ENCODE measurements at places on chromosomes 4 and X. TPM values are rescaled to one million over a fixed set of nuclear protein-coding genes. Genes with fewer than 3 reads are reported as not detected.

The SSX1 gene
- total RNA-seq: not detected

The GABRQ gene
- total RNA-seq: not detected

The RBM41 gene
- total RNA-seq: 14.6 TPM

The BEX4 gene
- total RNA-seq: 53.4 TPM

The CDKL5 gene
- total RNA-seq: 3.4 TPM

The GPR173 gene
- not detected for total RNA-seq

The GRK4 gene
- 6.4 TPM for total RNA-seq

The ZNF630 gene
- total RNA-seq: 3.1 TPM

GRCh38 chrX:73215246-73215645, 595 bp upstream of the NAP1L2 start:
- H3K27ac ChIP-seq: peak overlapping the region; percentile 72
- peaks cover 2% of the 10 kb centered on the region for H3K4me1 ChIP-seq
- peak overlapping the region; percentile 55 for H3K4me3 ChIP-seq
- H3K27me3 ChIP-seq: no peaks in the 10 kb centered on the region

GRCh38 chrX:69615779-69616456, at the start of gene EDA:
Gene EDA, plus strand, starts transcription at chrX:69616113.
- no peaks in the 10 kb centered on the region for H3K36me3 ChIP-seq
- no peak for DNase-seq
- H3K27ac ChIP-seq: no peak within 1 kb of the TSS
- peaks cover 3% of the 10 kb centered on the region for H3K27me3 ChIP-seq
- H3K4me1 ChIP-seq: peaks cover 5% of the 10 kb centered on the region

DNA sequence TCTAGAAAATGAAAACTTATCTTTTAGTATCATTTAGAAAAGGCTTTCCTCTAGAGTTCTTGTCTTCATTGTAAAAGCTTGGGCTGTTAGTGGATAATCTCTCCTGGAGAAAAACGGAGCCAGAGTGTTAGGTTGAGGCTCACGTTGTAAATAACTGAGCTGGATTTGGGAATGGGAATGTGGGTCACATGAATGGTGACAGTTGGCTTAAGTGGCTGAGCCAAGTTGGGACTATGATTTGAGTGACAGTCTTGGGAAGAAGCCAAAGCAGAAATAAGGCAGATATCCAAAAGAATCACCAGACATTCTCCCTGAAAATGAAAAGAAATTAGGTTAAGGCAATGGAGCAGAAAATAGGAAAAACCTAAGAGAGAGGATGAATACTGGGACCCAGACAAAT, 33.6 kb upstream of the PDGFC start:
- no peaks in the 10 kb centered on the region for H3K27me3 ChIP-seq
- H3K4me1 ChIP-seq: no peaks in the 10 kb centered on the region
- no peak overlapping the region for H3K27ac ChIP-seq
- H3K4me3 ChIP-seq: no peak overlapping the region
- no peak for DNase-seq

- H3K4me3 ChIP-seq: no peak overlapping the region
- H3K36me3 ChIP-seq: no peaks in the 10 kb centered on the region
- no peak overlapping the region for H3K27ac ChIP-seq
- DNase-seq: no peak
- no peaks in the 10 kb centered on the region for H3K27me3 ChIP-seq
Observed at GRCh38 chr4:7828793-7829301, 110.8 kb downstream of the AFAP1 start.

DNA sequence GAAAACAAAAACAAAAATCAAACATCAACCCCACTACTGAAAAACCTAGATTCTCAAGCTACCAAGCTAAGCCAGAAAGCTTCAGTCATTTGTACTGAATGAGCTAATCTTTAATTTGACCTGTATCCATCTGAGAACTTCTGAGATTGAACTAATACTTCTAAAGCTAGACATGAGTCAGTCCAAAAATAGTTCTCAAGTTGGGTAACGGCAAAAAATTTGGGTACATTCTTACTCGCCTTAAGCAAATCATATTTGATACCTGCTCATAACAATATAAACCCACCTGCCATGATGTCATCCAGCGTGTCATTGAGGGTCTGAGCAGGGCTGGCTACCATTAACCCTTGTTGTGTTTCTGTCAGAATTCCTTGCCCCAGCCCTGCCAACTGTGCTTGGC, 69.7 kb upstream of the COX18 start:
- no peak overlapping the region for H3K4me3 ChIP-seq
- H3K4me1 ChIP-seq: no peaks in the 10 kb centered on the region
- H3K27ac ChIP-seq: no peak overlapping the region
- DNase-seq: no peak
- H3K27me3 ChIP-seq: no peaks in the 10 kb centered on the region

GRCh38 chrX:9855561-9856283, 69.5 kb downstream of the SHROOM2 start:
- H3K4me3 ChIP-seq: no peak overlapping the region
- no peaks in the 10 kb centered on the region for H3K4me1 ChIP-seq
- H3K27me3 ChIP-seq: no peaks in the 10 kb centered on the region
- H3K36me3 ChIP-seq: no peaks in the 10 kb centered on the region

DNA sequence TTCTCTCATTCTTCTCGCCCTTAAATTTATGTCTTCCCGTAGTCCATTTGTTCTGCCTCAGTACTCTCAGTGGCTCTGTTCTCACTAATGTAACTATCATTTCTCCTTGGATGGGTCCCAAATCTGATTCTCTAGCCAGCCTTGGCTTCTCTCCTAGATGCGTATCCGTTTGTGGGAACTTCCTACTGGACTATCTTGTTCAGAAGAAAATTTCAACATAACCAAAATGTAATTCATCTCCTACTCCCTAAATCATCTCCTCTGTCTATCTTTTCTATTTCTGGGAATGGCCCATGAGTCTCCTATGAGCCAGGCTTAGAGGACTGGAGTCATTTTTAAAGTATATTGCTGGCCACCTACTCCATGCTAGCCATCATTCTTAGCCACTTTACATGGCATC, 4.4 kb upstream of the C4orf36 start:
- no peak for DNase-seq
- H3K27me3 ChIP-seq: no peaks in the 10 kb centered on the region
- H3K4me1 ChIP-seq: peaks cover 8% of the 10 kb centered on the region
- no peaks in the 10 kb centered on the region for H3K36me3 ChIP-seq

GRCh38 chr4:85807247-85807950, 332.4 kb downstream of the ARHGAP24 start:
- H3K4me3 ChIP-seq: no peak overlapping the region
- H3K27me3 ChIP-seq: no peaks in the 10 kb centered on the region
- no peaks in the 10 kb centered on the region for H3K4me1 ChIP-seq

DNA sequence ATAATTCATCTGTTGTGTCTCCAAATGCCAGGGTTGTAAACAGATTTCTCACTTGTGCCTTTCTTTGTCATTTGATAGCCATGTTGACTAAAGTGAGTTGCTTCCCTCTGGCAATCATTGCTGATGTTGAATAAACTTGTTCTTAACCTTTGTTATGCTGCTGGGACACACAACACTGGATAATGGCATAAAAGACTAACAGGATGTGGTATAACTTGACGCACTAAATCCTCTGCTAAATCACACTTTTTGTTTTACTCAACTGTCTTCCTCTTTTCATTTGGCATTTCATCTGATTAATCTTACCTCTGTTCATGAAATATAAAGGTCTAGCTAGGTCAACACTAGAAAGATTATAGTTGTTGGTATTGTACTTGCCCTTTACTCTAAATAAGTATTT, 17.6 kb upstream of the CXCL5 start:
- no peaks in the 10 kb centered on the region for H3K36me3 ChIP-seq
- H3K4me1 ChIP-seq: no peaks in the 10 kb centered on the region
- no peak overlapping the region for H3K4me3 ChIP-seq

GRCh38 chr4:71283642-71284257, 55.1 kb upstream of the SLC4A4 start:
- no peaks in the 10 kb centered on the region for H3K36me3 ChIP-seq
- H3K4me3 ChIP-seq: no peak overlapping the region
- H3K4me1 ChIP-seq: no peaks in the 10 kb centered on the region
- no peak overlapping the region for H3K27ac ChIP-seq

GRCh38 chrX:87518504-87518903, 902 bp downstream of the KLHL4 start:
- H3K27ac ChIP-seq: no peak overlapping the region
- no peaks in the 10 kb centered on the region for H3K4me1 ChIP-seq
- H3K36me3 ChIP-seq: no peaks in the 10 kb centered on the region
- H3K27me3 ChIP-seq: no peaks in the 10 kb centered on the region

DNA sequence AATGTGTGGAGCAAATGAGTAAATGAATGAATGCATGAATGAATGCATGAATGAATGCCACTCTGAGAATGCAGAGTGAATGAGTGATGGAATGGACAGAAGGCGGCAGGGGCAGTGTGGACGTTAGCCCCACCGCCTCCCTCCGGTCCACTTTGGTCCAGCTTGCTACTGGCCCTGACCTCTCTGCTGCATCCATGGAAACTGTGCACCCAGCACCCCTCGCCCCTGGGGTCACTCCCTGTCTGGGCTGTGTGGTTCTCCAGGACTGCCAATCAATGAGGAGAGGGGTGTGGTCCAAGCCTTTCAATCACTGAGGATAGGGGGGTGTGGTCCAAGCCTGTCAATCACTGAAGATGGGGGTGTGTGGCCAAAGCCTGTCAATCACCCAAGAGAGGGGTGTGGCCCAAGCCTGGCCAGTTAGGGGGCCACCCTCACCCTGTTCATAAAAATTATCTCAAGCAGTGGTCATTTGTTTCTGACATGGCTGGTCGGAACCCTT, 39.2 kb upstream of the ASMTL start:
- no peak overlapping the region for H3K4me3 ChIP-seq
- H3K27ac ChIP-seq: no peak overlapping the region
- no peaks in the 10 kb centered on the region for H3K27me3 ChIP-seq
- H3K36me3 ChIP-seq: peaks cover 35% of the 10 kb centered on the region
- H3K4me1 ChIP-seq: peaks cover 31% of the 10 kb centered on the region

DNA sequence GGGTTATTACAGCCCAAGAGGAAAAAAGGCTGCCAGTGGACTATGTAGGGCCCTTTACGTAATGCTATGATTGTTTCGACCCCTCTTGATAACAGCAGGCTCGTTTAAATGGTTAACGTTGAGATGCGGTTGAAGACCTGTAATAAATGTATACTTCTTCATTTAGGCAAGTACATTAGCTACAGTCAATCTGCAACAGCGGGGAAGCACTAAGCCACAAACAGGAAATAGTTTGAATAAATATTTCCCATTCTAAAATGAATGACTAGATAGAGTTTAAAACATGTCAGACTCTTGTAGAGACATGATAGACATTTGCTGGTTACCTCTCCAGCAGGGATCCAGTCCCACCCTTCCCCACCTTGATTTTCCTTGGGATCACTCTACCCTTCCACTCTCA, 38.1 kb upstream of the STIM2 start:
- no peak overlapping the region for H3K4me3 ChIP-seq
- DNase-seq: no peak
- H3K4me1 ChIP-seq: peaks cover 23% of the 10 kb centered on the region
- no peak overlapping the region for H3K27ac ChIP-seq

- H3K27me3 ChIP-seq: peaks cover 16% of the 10 kb centered on the region
- H3K27ac ChIP-seq: no peak overlapping the region
- no peaks in the 10 kb centered on the region for H3K36me3 ChIP-seq
- H3K4me3 ChIP-seq: no peak overlapping the region
- peaks cover 20% of the 10 kb centered on the region for H3K4me1 ChIP-seq
Observed at GRCh38 chr4:173498023-173498422, 32.0 kb downstream of the HAND2 start.

DNA sequence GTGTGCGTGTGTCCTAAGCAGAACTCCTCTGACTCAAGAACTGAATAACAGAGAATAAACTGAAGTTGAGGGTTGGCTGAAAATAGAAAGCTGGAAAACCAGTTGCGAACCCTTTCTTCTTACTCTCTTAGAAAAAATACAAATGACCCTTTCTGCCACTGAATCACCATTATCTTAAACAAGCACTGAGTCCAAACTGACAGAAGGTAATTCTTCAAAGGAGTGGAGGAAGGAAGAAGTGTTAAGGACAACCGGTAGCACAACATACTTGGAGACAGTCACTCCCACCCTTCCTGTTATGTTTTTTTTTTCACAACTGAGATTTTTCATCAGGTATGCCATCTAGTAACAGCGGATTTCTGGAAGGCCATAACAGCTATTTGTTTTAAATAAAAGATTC, 38.1 kb downstream of the HELQ start:
- no peaks in the 10 kb centered on the region for H3K27me3 ChIP-seq
- DNase-seq: no peak
- no peaks in the 10 kb centered on the region for H3K4me1 ChIP-seq
- H3K36me3 ChIP-seq: peaks cover 61% of the 10 kb centered on the region

GRCh38 chr4:89344571-89344970, 37.0 kb upstream of the GPRIN3 start:
- H3K36me3 ChIP-seq: no peaks in the 10 kb centered on the region
- H3K27ac ChIP-seq: no peak overlapping the region
- H3K4me1 ChIP-seq: no peaks in the 10 kb centered on the region
- no peak for DNase-seq

DNA sequence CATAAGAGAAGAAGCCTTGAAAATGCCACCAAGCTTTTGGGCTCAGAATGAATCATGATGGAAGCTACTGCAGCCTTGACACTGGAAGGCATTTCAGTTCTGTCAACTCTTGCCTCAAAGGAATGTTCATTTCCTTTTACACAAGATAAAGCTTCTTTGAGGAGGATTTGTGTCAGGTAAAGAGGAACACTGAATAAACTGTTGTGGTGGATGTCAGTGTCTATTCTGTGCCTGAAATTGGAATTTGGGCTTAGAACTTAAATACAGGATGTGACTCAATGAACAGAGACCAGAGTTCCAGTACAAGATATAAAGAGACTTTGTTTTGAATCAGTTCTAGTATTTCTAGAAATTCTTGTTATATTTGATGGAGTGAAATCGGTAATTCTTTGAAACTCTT, 313.2 kb downstream of the PACRGL start:
- H3K4me1 ChIP-seq: no peaks in the 10 kb centered on the region
- H3K27ac ChIP-seq: no peak overlapping the region
- H3K36me3 ChIP-seq: no peaks in the 10 kb centered on the region
- H3K4me3 ChIP-seq: no peak overlapping the region
- H3K27me3 ChIP-seq: no peaks in the 10 kb centered on the region

GRCh38 chrX:153019166-153019565, 25.2 kb upstream of the PNMA5 start:
- no peak overlapping the region for H3K4me3 ChIP-seq
- H3K36me3 ChIP-seq: no peaks in the 10 kb centered on the region
- H3K4me1 ChIP-seq: no peaks in the 10 kb centered on the region
- peaks cover 2% of the 10 kb centered on the region for H3K27me3 ChIP-seq
- H3K27ac ChIP-seq: no peak overlapping the region

GRCh38 chr4:453267-453666, 45.7 kb downstream of the ZNF721 start:
- H3K27me3 ChIP-seq: no peaks in the 10 kb centered on the region
- H3K4me3 ChIP-seq: no peak overlapping the region
- no peak overlapping the region for H3K27ac ChIP-seq
- no peaks in the 10 kb centered on the region for H3K4me1 ChIP-seq

Measured in natural killer cell (primary cell).